Fibroblast of pulmonary artery (primary cell): ENCODE measurements at places on chromosomes 7 and 10.
A peak's percentile ranks its signal among the peaks of the same experiment; 100 is the strongest.

GRCh38 chr10:31322647-31323046, 3.6 kb downstream of the ZEB1 start:
- DNase-seq: peak; percentile 20

- no peak for DNase-seq
These were observed 226.0 kb downstream of the CELF2 start for GRCh38 chr10:11243425-11244222.

DNA sequence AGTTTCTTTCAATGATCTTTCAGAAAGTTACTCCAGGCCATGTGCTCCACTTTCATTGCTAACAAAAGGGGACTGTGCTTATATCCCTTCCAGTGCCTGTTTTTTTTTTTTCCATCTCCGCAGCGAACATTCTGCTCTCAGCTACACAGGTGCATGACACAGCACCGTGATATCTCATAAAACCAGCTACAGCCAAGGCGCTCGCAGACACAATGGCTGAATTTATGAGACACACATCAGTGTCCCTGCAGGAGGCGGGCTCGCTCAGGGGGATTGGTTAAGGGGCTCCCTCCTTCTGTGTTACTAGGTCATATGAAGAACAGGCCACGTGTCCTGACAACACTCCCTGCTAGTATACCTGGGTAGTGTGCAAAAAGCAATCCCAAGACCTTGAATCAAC, 245.5 kb downstream of the SKAP2 start:
- no peak for DNase-seq

- DNase-seq: peak; percentile 40
These were observed 60.4 kb upstream of the FAM20C start for GRCh38 chr7:131781-132482.

DNA sequence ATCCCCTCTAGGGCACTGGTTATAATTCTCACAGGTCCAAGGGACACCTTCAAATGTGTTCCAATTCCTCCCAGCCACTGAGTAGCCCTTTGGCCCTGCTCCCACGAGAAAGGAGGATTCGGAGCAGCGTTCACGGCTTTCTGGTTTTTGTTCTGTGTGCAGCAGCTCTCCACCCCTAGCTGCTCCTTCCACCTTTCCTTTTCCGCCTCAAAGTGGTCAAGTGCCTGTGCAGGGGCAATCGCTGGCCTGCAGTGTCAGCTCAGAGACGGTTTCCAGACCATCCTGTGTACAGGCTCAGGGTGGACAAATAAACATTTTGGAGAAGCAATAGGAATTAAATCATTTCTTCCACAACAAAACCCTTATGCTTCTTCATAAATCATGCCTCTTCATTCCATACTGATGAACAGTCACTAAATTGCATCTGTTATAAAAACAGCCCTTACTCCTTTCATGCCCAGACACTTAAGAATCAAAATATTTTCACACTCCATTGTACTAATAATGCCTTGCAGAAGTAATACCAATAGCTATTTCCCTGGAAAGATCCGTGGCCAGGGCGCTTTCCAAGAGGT, 1.1 kb downstream of the KIAA1549 start:
- DNase-seq: no peak

DNA sequence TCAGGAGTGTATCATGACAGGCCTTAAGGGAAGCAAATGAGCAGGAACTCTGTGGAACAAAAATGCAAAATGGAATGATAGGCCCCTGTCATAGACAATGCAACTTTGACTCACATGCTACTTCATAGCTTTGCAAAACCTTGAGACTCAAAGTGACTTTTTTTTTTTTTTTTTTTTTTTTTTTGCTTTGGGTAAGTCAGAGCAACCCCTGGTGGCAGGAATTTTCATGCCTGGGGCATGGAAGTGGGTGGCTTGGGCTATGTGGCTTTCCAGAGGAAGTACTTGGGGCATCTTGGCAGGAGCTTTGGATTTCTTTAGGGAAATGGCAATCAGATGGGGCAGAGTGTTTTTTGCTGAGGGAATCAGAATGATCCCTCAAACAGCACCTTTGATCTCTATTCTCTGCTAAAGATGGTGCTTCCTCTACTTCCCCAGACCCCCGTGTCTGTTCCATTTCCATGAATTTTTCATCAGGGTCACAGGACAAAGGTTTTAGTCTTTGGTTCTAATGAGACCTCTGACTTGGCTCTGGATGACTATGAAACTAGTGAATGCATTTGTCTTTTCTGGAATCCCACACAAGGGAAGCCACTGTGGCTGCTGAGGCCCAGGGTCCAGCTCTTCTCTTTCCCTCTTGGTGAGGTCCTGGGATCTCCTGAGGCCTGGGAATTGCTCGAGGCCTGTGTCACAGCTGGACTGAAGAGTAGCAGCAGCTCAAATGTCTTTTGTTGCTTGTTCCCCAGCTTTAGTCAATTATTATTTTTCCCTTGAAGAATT, 62.8 kb downstream of the TACC2 start:
- peak; percentile 81 for DNase-seq

DNA sequence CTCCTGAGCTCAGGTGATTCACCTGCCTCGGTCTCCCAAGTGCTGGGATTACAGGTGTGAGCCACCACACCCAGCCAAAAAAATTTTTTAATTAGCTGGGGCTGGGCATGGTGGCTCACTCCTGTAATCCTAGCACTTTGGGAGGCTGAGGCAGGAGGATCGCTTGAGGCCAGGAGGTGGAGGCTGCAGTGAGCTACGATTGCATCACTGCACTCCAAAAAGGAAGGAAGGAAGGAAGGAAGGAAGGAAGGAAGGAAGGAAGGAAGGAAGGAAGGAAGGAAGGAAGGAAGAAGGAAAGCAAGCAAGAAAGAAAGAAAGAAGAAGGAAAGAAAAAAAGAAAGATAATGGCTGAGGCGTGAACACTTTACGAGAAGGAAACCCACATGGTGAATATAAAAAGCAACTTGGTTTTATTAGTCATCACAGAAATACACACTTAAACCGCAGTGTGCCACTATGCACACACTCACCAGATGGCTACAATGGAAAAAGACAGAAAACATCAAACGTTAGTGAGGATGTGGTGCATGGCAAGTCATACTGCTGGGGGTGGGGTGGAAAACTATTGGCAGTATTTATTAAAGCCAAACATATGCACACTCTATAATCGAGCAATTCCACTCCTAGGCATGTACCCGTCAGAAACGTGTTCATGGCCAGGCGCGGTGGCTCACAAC, 4.4 kb upstream of the CCL26 start:
- DNase-seq: peak; percentile 65

DNA sequence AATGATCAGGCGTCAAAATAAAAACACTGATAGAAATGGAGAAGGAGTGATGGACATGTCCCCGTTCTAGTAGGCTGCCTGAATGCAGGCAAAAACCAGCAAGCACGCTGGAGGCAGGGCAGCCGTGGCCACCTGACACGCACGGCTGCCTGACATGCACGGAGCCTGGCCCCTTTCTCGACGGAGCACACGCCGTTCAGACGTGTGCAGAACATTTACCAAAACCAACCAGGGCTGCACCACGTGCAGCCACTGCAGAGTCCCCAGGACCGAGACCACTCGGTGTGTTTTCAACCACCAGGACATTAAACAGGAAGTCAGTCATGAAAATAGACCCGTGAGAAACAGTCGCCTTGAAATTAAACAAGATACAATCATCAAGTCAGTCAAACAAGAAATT, 61.9 kb upstream of the NKX6-2 start:
- no peak for DNase-seq

GRCh38 chr7:14233868-14234369, 244.5 kb upstream of the ETV1 start:
- no peak for DNase-seq

GRCh38 chr10:92965314-92965713, 95.3 kb upstream of the CYP26C1 start:
- DNase-seq: peak; percentile 80

DNA sequence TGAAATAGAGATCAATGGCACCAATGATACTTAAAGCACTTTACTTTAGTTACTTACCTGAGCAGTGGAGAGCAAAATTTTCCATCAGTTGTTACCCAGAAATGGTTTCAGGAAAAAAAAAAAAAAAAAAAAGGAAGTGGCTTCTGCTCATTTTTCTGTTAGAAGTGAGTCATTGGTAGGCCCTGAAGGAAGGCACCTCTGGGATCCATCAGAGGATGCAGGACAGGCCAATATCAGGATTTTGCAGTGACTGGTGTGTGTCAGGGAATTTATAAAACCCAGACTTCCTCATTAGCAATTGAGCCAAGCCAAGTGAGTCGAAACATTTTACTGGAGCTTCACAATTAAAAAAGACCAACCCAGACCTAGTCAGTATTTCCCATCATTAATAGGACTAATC, 2.3 kb upstream of the SMIM30 start:
- no peak for DNase-seq

GRCh38 chr10:12949248-12949647, 52.3 kb downstream of the CCDC3 start:
- DNase-seq: no peak
